Activated CD4-positive, alpha-beta T cell treated with anti-CD3 and anti-CD28 coated beads for 1 hour (primary cell): ENCODE measurements at places on chromosomes 5 and 9.

DNA sequence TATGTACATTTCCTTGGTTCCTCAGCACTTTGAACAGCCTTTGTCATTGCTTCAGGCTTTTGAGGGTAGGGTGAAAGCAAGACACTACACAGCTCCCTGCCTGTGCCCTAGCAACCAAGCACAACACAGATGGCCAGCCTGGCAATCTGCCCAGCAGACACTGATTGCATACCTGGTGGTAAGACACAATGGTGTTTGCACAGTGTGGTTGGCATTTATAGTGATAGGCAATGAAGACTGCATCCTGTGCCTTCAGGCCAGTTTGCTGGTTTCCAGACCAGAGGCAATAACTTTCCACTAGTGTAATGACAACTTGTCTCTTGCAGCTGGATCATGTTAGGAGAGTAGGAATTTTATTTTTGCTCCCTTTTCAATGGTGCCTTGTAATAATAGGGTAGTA is 144.5 kb upstream of the TNC start:
- DNase-seq = no peak

GRCh38 chr5:143741421-143741820 is 70.5 kb upstream of the HMHB1 start:
- no peak for DNase-seq

- no peak for DNase-seq
Measured at GRCh38 chr5:79886456-79886855, 104.6 kb downstream of the MTX3 start.

DNA sequence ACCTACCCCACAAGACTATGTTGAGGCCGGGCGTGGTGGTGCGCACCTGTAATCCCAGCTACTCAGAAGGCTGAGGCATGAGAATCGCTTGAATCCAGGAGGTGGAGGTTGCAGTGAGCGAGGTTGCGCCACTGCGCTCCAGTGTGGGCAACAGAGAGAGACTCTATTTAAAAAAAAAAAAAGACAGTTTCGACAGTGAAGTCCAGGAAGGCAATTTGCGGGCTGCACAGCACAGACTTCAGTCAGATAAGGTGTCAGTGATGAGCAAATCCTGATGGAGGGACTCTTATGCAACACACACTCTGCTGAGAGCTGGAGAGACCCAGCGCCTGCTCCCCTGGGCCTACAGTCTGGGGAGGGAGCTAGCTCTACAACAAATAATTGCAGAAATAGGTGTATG is 14.2 kb downstream of the CCNJL start:
- no peak for DNase-seq

DNA sequence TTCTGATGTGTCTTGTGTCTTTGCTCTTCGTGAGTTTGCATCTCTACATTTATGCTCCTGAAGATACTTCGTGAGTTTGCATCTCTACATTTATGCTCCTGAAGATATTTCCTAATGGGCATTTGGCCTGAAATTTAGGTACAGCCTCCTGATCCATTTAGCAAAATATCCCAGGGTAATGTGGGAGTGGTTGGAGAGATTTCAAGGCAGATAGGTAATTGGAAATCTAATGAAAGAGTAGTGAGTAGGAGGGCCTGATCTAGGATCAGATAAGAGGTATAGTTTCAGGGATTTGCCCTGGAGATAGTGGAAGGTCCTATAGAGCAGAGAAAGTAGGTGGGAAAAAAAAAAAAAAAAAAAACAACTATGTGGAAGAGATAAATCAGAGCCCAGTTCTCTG is 14.6 kb upstream of the SNX2 start:
- no peak for DNase-seq

- no peak for DNase-seq
Measured at GRCh38 chr9:2743937-2744529, 26.7 kb downstream of the KCNV2 start.

- no peak for DNase-seq
Measured at GRCh38 chr9:686321-686813, 155.1 kb upstream of the DMRT1 start.

GRCh38 chr5:178831049-178831448 is 28.7 kb upstream of the ZNF354B start:
- no peak for DNase-seq

DNA sequence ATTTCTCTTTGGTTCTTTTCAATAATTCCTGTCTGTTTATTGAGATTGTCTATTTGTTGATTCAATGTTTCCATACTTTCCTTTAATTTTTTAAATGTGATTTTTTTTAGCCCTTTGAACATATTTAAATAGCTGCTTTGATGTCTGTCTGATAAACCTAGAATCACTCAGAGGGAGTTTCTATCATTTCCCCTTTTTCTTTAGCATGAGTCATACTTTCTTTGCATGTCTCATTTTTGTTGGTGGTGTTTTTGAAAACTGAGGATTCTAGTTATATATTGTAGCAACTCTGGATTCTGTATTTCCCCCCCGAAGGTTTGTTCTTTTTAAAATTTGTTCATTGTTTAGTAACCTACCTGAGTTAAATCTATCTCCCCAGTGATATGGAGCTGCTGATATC is 24.2 kb upstream of the ZNF618 start:
- no peak for DNase-seq

GRCh38 chr9:93963969-93964368 is 8.8 kb upstream of the BARX1 start:
- DNase-seq = no peak

- no peak for DNase-seq
Measured at GRCh38 chr9:135588371-135588770, 26.8 kb downstream of the PAEP start.

DNA sequence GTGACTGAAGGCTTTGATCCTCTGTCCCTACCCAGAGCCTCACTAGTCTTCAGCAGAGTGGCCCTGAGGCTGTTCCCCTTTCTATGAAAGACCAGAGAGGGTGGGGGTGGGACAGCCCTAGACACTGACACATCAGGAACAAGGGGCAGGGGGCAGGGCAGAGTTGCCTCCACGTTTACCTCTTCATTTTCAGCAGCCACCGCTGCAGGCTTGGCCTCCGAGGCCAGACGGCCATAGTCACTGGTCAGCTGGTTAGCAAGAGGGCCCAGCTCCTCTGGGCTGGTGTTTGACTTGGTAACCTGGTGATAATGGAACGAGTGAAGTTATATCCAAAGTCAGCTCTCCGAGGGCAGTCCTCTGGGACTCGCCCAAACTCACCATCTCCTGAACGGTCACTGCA is 15.6 kb upstream of the TPM2 start:
- no peak for DNase-seq

- DNase-seq = no peak
Measured at GRCh38 chr5:143588933-143589662, 185.6 kb upstream of the NR3C1 start.

GRCh38 chr9:136346157-136346481 is 17.4 kb downstream of the DNLZ start:
- DNase-seq = no peak

DNA sequence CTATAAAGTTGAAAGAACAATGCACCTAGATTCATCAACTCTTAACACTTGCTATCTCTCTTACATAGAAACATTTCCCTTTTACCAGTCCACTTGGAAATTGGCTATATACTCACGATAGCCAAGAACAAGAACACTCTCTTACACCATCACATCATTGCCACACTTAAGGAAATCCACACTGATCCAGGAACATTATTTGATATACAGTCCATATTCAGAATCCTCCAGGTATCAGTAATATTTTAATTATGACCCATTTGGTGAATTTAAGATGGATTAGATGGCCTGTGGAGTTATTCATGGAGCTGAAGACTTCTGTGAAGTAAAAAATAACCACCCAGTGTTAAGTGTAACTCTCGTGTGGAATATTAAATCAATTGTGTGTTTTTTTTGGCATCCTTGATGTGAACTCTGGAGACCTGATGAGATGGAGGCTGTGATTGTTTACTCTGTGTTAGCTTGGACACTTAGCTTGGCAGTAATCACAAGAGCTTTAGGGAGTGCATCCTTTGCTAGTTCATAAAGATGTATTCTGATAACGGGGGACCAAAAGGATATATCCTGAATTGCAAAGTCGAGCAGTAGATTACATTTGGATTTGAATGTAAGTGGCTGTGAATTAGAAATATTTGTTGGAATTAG is 52.0 kb upstream of the ABL1 start:
- DNase-seq = no peak

GRCh38 chr9:92730897-92731296 is 33.7 kb downstream of the BICD2 start:
- DNase-seq = peak; percentile 2

DNA sequence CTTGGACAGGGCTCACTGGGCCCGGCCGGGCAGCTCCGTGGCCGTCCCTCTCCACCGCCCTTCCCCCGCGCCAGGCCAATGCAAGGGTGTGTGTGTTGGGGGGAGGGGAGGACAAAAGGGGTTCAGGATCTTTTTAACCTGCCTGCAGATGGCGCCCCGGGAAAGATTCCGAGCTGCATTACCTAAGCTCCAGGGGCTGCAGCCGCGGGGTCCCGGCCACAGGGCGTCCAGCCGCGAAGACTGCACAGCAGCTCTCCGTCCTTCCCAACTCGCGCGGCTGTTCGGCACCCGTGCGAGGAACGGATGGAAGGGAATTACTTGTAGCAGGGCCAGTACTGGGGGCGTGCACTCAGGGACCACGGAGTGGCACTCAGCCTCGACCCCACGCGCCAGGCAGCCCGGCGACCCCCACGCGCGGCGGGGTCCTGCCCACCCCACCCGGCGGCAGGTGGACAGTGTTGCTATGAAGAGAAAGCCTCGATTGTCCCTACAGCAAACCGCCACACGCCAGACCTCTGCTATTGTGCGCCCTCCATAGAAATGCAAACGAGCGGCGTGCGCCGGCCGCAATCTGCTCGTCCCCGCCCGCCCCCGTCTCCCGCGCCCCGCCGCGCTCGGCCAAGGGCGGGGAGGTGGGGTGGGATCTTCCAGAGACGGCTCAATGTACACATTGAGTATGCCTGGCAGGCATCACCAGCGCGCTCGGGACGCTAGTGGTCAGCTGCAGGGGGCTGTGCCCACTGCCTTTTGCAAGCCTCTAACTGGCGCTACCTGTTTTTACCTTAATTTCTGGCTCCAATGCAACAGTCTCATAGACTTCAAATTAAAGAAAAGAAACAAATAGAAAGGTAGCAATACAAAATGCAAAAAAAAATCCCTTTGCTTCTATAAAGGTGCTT is 796 bp upstream of the GADD45G start:
- peak; percentile 15 for DNase-seq

DNA sequence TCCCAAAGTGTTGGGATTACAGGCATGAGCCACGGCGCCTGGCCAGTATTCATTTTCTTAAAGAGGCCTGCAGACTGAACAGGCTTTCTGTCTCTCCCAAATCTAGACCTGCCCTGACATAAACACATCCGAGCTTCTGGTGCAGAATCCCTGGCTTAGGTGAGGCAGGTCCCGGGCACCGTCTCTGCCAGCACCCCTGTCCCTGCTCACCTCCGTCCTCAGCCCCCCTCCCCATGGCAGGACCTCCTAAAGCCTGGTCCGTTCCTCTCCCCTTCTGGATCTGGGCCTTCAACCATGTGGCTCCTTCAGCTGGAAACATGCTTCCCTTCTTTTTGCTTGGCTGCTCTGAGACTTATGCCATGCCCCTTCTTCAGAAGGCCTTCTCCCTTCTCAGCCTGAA is 22.7 kb upstream of the RXRA start:
- no peak for DNase-seq

- DNase-seq = no peak
Measured at GRCh38 chr9:136856079-136856476, 3.9 kb downstream of the MAMDC4 start.

DNA sequence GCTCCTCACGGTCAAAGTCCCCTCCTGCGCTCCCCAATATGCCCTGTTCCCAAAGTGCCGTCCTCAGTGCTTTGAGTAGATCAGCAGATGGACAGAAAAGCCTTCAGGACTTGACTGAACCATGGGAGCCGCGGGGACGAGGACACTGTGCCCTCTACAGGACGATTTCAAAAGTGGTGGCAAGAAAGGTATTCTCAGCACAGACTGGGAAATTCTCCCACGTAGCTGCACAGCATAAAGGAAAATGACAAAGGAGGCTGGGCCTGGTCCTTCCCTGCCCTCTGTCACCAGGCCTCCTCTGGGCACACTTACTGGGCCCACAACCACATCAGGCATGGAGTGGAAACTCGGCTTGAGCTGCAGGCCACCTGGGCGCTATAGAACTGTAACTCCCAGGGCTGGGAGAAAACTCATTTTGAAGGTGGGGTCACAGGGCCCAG is 16.7 kb upstream of the MTMR12 start:
- peak; percentile 28 for DNase-seq

GRCh38 chr5:164600274-164600673 is 1094.9 kb downstream of the MAT2B start:
- no peak for DNase-seq

DNA sequence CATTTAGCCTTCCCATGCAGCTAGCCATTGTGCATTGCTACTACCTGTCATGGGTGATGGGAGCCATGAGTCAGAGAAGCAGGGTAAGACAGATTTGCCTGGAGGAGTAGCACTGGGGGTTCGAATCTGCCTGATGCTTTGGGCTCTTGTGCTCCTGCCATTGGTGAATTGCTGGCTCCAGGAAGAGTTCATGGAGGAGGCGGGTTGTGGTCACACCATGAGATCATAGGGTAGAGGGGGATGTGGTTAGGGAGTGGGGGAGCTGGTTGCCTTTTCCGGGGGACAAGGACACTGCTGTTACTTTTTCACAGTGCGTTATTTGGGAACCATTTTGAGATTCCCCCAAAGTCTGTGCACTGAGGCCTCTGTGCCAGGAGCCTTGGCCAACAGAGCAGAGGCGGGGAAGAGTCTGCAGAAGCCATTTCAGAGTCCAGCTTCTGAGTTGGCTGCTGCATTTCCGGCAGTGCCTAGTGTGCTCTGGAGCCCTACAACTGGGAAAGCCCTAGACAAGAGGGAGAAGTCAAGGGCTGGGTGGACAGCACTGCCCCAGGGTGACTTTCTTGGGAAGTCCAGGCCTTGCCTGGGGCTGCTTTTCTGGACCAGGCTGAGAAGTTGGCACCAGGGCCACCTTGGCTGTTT is 6.2 kb downstream of the ANGPTL2 start:
- no peak for DNase-seq

DNA sequence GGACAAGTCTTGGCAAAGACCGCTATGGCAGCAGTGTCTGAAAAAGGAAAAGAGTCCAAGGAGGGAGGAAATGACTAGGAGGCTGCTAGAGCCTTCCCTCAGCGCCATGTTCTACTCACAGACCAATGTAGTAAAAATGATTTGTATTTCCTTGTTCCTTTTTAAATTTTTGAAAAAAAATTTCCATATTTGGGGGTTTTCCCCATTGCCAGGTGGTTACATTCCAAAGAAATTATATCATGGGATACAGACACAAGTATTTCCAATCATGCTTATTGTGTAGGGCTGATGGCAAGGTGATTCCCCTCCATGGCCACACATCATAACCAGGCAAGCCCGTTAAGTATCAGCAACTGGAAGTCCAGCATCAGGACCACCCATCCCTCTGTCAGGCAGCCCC is 138.2 kb downstream of the PIP5K1B start:
- no peak for DNase-seq

DNA sequence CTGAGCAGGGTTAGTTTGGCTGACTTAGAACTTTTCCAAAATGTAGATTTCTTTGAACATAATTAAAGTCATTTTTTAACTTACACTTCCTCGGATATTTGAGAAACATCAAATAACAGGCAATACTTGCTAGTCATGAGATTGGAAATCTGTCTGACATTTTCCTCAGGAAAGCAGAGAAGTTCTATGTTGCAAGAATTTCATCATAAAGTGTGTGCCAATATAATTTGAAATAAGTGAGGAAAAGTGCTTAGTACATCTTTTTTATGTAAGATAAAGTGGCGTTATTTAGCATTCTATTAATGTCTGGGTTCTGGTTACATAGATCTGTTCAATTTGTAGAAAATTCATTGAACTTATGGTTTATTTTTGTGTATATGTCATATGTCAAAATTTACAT is 48.7 kb upstream of the C5orf47 start:
- no peak for DNase-seq

- no peak for DNase-seq
Measured at GRCh38 chr5:92635001-92635461, 946.0 kb downstream of the NR2F1-AS1 start.
